ENCODE measurements at places on chromosomes 12 and 14. TPM values are rescaled to one million over a fixed set of nuclear protein-coding genes. Genes with fewer than 3 reads are reported as not detected.
A peak's percentile ranks its signal among the peaks of the same experiment; 100 is the strongest.

LRFN5 gene
- 4.7 TPM for total RNA-seq

RTN1 gene
- total RNA-seq, result 66.5 TPM

ABCB9 gene
- total RNA-seq, result 6.3 TPM

RFX4 gene
- not detected for total RNA-seq

ADGRD1 gene
- total RNA-seq, result 37.0 TPM

FBLN5 gene
- 1,103 TPM for total RNA-seq

SMIM41 gene
- not detected for total RNA-seq

RTL1 gene
- not detected for total RNA-seq

GRCh38 chr14:22886500-22887259 is 3.7 kb downstream of the REM2 start:
- peak; percentile 25 for DNase-seq

GRCh38 chr14:67167420-67168109 is 21.7 kb upstream of the GARIN2 start:
- DNase-seq, result no peak

DNA sequence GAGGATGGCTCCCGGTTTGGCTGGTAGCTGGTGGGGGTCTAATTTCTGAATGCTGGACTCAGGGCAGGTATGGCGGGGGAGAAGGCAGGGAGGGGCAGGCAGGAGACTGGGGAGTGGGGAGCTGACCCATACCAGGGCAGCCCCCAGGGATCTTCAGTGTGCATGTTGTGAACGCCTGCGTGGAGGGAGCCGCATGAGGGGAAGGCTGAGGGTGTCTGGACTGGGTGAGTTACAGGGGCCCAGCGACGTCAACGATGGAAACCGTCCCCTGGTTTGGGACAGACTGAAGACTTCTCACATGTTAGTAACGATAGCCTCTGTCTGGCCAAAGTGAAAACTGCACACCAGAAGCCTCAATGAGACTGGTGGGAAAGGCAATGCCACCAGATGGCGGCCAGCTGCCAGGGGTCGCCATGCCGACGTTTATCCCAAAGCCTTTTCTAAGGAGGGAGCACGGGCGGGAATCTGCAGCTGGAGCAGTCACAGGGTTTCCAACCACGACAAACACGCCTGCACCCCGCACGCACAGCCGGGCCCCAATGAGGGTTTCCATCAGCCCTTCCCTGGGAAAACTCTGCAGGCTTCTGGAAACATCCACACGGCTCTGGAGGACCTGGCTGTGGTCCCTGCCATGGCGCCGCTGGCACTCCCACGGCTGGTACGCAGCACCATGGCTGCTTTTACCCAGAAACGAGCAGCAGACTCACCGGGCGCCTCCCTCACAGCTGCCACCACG is 14.0 kb downstream of the PGAM5 start:
- DNase-seq, result no peak

DNA sequence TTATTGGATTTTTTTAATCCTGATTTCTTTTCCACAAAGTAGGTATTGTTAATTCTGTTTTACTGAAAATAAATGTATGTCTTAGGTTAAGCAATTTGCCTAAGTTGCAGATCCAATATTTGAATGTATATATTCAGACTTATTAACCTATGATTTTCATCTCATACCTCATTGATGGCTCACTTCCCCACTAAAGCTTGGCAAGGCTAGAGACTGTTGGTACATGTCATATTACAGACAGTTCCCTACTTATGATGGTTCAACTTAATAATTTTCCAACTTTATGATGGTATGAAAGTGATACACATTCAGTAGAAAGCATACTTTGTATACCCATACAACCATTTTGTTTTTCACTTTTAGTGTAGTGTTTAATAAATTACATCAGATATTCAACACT is 33.2 kb upstream of the KCNH3 start:
- DNase-seq, result no peak

- DNase-seq, result no peak
Measured at GRCh38 chr12:121697093-121697698, 15.4 kb upstream of the TMEM120B start.

GRCh38 chr12:12327802-12328201 is 22.2 kb downstream of the MANSC1 start:
- DNase-seq, result no peak

GRCh38 chr12:1435456-1435855 is 158.9 kb downstream of the FBXL14 start:
- no peak for DNase-seq

DNA sequence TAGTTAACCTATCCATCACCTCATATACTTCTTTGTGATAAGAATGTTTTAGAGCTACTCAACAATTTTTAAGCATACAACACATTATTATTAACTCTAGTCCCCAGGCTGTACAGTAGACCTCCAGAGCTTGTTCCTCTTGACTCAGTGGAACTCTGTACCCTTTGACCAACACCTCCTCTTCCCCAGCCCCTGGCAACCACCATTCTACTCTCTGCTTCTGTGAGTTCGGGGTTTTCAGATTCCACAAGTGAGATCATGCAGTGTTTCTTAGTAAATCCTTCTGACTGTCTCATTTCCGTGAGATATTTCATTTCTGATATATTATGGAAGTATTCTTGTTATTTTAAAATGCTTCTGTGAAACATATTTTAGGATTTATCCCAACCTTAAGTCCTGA is 200.7 kb downstream of the PCNX1 start:
- DNase-seq, result no peak

DNA sequence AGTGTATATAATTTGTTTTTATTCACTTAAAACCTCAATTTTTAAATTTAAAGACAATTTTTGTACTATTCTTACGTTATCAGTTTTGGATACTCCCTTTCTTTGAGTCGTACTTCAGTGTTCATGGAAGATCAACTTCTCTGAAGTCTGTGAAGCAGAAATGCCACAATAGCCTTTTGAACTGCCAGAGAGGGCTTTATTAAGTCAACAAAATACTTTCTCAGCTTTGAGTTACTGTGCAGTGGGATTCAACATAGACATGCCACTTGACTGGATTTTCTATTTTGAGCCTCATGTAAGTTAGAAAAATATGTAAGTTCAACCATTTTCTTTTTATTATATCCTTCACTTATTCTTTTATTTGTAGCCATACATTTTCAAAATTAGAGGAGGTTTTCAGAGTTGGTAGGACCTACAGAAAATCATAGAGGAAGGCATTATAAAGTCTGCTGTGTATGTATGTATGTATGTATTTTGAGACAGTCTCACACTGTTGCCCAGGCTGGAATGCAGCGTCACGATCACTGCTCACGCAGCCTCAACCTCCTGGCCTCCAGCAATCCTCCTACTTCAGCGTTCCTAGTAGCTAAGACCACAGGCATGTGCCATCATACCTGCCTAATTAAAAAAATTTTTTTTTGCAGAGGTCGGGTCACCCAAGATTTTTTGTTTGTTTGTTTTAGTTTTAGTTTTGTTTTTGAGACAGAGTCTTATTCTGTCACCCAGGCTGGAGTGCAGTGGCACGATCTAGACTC is 31.3 kb upstream of the BCAT1 start:
- no peak for DNase-seq

- no peak for DNase-seq
Measured at GRCh38 chr14:75295061-75295461, 16.4 kb downstream of the FOS start.

DNA sequence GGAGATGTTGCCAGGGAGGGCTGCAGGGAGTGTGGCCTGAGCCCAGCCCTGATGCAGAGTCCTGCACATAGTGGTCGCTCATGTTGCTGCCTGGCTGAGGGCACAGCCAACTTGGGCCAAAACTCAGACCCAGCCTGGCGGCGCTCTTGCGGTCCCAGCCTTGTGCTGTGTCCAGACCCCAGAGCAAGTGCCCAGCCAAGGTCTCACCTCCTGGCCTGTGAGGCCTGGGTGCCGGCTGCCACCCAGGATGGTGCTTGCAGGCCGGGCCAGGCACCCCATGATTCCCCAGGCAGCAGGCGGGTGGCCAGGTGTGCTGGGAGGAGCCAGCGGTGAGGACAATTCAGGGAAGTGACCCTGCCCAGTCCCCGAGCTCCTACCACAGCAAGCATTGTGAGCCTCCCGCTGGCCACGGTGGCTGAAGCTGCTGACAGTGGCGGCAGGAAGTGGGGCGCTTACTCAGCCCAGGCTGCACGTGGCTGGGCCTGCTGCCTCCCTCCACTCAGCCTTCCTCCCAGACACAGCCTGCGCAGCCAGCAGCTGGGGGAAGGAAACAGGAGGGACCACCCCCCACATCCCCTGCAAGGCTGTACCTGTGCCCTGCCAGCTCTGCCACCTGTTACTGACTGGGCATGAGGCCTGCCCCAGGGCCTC is 17.7 kb upstream of the PGF start:
- no peak for DNase-seq

DNA sequence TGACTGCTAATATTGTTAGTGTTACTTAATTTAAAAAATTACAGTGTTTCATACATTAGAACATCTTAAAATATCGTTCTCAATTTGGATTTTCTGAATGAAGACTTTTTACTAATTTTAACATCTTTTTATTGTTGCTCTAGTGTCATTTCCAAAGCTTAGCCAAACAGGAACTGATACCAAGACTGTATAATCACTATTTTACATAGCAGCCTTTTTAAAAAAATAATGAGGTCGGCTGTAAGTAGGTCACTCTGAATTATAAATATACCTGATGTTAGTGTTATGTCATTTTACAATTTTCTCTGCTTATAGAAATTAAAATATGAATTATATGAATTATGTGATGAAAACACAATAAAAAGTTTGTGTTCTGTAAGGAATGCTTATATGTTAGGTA is 321.5 kb downstream of the TMEM117 start:
- no peak for DNase-seq

GRCh38 chr12:95532851-95533250 is 18.4 kb downstream of the USP44 start:
- DNase-seq, result no peak

GRCh38 chr12:111355201-111355925 is 13.5 kb downstream of the PHETA1 start:
- no peak for DNase-seq

- DNase-seq, result no peak
Measured at GRCh38 chr12:120784804-120785203, 59.2 kb downstream of the ACADS start.

GRCh38 chr14:105014032-105014431 is 6.9 kb downstream of the CDCA4 start:
- DNase-seq, result no peak

DNA sequence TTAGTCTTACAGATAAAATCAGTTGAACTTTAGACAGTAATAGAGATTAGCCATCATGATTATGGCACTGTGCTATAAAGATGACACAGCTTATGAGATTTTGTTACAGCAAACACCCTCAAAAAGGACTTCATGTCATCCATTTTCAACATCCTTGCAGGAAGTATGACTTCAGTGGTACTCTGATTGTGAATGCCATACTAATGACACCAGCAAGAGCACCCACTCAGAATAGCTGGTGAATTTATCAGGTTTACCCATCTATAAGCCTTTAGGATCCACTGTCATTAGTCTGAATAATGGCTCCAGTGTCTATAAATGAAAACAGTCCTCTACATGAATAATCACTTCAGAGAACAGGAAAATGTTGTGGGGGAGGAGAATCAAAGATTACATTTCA is 615.2 kb downstream of the RPS29 start:
- DNase-seq, result no peak

GRCh38 chr14:105195522-105196264 is 14.6 kb upstream of the NUDT14 start:
- DNase-seq, result no peak

DNA sequence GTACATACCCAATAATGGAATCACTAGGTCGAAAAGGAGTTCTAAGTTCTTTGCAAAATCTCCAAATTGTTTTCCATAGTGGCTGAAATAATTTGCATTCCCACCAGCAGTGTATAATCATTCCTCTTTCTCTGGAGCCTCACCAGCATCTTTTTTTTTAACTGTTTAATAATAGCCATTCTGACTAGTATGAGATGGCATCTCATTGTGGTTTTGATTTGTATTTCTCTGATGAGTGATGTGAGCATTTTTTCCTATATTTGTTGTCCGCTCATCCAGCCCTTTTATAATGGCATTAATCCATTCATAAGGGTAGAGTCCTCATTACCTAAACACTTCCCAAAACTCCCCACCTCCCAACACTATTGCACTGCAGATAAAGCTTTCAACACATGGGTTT is 278.3 kb downstream of the SEC23A start:
- no peak for DNase-seq

DNA sequence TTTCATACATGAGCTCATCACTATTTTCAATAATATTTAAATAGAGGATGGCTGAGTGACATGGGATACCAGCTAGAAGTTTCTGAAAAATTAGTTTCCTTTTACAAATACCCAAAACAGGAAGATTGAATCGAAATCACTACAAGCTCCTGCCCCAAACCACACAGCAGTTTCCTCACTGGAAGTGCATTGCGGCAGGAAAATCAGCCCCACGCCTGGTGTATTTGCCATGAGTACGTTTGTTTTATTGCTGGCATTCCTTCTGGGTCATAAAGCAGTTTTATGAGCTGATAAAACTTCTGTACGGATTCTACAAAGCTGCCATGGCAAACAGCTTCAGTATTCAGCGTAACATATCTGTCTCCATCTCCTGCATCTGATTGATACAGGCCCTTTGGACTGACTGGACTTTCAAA is 23.7 kb downstream of the CDC42BPB start:
- no peak for DNase-seq

- DNase-seq, result no peak
Measured at GRCh38 chr14:64195199-64195598, 99.0 kb downstream of the ESR2 start.
